ENCODE measurements at places on chromosomes 13 and 19.
A peak's percentile ranks its signal among the peaks of the same experiment; 100 is the strongest.

DNA sequence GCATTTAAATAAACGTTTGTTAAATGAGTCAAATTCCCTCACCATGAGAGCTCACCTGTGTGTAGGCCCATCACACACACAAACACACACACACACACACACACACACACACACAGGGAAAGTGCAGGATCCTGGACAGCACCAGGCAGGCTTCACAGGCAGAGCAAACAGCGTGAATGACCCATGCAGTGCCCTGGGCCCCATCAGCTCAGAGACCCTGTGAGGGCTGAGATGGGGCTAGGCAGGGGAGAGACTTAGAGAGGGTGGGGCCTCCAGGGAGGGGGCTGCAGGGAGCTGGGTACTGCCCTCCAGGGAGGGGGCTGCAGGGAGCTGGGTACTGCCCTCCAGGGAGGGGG is 8.5 kb upstream of the CEACAM5 start:
- no peak for DNase-seq

- DNase-seq = peak; percentile 30
These were observed 11.8 kb upstream of the SHD start for GRCh38 chr19:4267101-4267900.

DNA sequence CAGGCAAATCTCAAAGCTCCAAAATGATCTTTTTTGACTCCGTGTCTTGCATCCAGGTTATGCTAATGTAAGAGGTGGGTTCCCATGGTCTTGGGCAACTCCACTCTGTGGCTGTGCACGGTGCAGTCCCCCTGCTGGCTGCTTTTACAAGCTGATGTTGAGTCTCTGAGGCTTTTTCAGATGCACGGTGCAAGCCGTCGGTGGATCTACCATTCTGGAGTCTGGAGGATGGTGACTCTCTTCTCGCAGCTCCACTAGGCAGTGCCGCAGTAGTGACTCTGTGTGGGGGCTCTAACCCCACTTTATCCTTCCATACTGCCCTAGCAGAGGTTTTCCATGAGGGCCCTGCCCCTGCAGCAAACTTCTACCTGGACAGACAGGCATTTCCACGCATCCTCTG is 266.8 kb upstream of the GPC6 start:
- DNase-seq = no peak

GRCh38 chr13:93368718-93369117 is 142.1 kb downstream of the GPC6 start:
- no peak for DNase-seq

DNA sequence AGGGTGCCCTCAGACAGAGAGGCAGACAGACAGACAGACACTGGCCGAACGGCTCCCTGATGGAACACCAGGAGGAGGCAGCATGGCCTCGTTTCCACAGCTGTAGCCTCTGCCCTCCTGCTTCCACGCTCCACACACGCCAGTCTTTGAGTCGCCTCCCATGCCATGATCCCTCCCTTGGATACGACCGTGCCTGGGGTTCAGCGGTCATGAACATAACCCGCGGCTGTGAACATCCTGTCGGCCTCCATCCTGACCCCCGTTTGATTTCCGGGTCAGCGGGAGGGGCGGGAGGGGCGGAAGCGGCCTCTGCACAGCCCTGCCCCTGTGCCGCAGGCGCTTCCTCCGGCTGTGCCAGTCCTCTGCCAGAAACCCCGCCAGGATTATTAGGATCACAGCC is 23.4 kb downstream of the GP6 start:
- no peak for DNase-seq

- DNase-seq = no peak
These were observed 87.7 kb downstream of the SLITRK1 start for GRCh38 chr13:83794583-83794982.

DNA sequence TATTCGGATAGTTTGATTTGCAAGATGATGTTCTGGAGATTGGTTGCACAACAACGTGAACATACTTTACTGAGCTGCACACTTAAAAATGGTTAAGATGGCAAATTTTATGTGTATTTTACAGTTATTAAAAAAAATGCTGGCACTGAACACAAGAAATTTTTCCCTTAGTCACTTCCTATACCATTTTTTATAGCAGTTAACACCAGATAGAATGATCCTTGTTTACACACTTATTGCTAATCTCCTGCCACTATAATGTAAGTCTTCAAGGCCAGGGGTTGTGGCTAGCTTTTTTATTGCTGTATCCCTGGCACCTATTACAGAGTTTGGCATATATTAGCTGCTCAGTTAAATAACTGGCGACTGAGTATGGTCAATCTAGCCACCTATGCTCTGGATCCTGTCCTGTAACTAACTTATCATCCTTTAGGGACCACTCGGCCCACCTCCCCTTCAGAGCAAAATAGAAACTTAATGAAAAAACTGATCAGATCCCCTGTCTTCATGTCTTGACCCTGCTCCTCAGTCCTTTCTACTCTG is 2.0 kb upstream of the EBPL start:
- DNase-seq = no peak

DNA sequence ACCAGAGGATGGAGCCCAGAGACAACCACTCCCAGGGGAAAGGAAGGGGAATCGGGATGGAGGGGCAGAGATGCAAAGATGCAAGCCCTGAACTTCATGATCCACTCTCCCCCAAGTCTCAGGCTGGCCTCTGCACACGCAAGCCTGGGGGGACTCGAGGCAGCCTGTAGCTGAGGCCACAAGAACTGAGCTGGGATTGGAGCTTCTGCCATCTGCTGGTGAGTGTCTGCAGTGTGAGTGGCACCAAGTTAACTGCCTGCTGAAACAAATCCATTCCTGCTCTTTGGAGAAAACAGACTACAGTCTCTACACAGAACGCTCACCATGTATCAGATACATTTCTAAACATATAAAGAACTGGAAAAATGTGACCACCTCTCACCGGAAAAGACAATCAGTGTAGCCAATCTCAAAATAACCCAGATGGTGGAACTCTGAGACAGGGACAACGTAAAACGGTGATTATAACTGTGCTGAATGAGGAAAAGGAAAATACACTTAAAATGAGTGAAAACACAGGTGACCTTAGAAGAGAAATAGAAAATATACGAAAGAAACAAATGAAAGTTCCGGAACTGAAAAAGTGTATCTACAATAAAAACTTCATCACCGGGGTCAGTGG is 62.1 kb downstream of the KLF2 start:
- DNase-seq = peak; percentile 57

DNA sequence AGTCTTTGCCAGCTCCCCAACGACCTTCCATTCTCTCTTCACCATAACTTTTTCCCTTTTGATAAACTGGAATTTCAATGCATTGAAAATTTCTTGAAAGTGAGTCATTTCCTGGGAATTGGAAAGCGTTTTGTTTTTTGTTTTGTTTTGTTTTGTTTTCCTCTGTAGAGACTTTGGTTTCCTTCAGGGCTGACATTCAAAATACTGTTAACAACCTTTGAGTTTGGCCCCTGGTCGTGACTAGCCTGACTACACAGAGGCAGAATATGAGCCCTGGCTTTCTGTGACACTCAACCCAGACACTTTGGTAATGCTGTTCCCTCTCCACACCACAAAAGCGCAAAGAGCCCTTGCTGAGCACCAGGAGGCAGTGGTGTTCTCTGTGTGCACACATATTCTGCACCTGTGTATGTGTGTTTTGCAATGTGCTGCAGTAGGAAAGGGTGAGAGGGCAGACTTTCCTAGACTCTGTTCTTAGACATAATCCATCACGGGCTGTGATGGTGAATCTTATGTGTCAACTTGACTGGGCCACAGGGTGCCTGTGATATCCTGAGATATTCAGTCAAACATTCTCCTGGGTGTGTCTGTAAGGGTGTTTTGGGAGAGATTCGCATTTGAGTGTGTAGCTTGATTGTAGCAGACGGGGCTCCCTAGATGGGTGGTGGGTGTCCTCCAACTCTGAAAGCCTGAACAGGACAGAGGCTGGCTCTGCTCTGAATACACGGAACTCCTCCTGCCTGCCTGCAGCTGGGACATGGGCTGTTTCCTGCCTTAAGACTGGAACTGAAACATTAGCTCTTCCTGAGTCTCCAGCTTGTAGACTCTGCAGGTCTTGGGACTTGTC is 29.5 kb upstream of the ANKRD10 start:
- no peak for DNase-seq

GRCh38 chr13:99353836-99354235 is 46.6 kb upstream of the GPR183 start:
- DNase-seq = no peak

- DNase-seq = no peak
These were observed 2.3 kb upstream of the SLC25A15 start for GRCh38 chr13:40787062-40787461.

- DNase-seq = no peak
These were observed 437.9 kb downstream of the FOXO1 start for GRCh38 chr13:40228496-40228895.

GRCh38 chr19:4830768-4831265 is 695 bp downstream of the TICAM1 start:
- no peak for DNase-seq

DNA sequence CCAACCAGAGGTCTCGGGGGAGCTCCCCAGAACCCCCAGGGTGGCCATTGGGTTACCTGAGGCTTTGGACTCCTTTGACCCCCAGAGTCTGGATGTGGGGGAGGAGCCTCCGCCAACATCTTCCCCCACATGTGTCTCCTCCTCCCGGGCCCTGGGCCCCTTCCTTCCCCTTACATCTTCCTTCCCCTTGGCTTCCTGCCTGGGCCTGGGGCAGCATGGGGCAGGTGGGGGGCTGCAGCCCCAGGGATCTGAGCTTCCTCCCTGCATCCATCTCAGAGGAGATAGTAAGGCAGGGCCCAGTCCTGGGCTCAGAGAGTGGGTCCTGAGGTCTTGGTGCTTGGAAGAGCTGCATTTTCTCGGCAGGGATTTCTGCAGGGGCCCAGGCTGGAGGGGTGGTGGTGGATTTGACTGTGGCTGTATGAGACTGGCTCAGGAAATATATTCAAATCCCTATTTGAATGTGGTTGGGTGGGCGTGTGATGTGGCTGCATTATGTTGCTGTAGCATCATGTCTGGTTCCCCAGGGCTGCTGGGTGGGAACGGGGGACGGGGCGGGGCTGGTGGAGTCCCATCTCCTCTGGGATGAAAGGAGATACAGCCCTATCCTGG is 919 bp downstream of the VAV1 start:
- DNase-seq = peak; percentile 30
